ENCODE measurements at places on chromosomes 4 and X.

DNA sequence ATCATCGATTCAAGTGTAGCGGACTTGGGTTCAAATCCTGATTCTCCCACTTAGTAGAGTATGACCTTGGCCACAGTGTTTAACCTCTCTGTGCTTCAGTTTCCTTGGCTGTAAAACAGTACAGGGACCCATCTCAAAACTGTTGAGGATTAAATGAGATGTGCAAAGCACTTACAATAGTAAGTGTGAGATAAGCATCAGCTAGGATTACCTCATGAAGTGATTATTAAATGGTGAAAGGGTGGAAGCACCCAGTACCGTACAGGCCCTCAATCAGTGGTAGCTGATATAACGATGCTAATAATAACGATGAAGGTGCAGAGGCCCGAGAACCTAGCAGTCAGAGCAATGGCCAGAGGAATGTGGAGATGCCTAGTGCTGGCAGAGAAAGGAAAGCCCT, 45.1 kb downstream of the PRPS1 start:
- DNase-seq = no peak

GRCh38 chr4:113383111-113383785, 333.8 kb downstream of the ANK2 start:
- DNase-seq = no peak

- no peak for DNase-seq
Observed at GRCh38 chrX:48461830-48462229, 8.2 kb downstream of the SLC38A5 start.

GRCh38 chrX:101957174-101957573, 25.3 kb upstream of the ZMAT1 start:
- no peak for DNase-seq

- no peak for DNase-seq
Observed at GRCh38 chr4:87255755-87256154, 35.3 kb upstream of the KLHL8 start.
